ENCODE measurements at places on chromosomes 1 and 21.

DNA sequence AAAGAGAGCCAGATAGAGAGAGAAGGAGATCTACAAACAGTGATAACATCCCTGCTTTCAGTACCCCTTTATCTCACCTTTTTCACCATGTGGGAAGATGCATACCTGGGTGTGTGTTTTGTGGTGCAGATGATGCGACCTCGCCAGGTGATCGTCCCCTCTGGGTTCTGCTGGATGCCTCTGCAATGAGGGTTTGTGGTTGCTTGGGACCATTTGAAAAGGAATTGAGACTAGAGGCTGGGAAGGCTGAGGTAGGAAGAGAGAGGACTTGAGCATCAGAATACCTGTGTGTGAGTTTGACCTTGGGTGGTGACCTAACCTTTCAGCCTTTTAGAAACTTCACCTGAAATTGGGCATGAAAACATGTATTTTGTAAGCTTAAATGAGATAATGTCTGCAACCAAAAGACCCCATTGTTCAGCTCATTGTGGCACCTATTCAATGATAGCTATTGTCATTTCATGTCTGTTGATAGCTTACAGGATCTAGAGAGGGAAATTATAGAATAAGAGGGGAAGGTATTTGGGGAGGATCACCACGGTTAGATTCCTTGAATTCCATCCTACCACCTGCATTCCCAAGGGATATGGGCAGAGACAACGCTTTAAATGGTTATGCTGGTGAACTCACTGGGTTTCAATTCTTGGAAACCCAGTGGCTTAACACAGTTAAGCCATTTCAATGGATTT, 125.7 kb downstream of the IGSF21 start:
- no peak for DNase-seq

DNA sequence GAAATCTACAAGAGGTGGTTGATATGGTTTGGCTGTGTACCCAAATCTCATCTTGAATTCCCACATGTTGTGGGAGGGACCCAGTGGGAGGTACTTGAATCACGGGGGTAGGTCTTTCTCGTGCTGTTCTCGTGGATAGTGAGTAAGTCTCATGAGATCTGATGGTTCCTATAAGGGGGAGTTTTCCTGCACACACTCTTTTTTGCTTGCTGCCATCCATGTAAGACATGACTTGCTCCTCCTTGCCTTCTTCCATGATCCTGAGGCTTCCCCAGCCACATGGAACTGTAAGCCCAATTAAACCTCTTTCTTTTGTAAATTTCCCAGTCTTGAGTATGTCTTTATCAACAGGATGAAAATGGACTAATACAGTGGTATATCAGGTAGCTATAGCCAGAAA, 5.2 kb upstream of the VWA5B1 start:
- DNase-seq = no peak

DNA sequence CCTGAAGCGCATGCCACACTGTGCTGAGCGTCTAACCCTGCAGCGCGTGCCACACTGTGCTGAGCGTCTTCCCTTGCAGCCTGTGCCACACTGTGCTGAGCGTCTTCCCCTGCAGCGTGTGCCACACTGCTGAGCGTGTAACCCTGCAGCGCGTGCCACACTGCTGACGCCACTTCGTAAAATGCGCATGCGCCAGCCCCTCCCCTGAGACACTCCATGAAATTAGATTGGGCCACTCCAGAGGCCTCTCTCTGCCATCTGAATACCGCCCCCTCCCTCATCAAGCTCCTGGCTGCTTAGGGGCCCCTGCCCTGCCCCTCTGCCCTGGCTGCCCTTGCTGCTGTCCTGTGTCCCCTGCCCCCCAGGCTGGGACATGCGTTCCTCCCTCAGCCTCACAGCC, 84.8 kb downstream of the POFUT2 start:
- no peak for DNase-seq

DNA sequence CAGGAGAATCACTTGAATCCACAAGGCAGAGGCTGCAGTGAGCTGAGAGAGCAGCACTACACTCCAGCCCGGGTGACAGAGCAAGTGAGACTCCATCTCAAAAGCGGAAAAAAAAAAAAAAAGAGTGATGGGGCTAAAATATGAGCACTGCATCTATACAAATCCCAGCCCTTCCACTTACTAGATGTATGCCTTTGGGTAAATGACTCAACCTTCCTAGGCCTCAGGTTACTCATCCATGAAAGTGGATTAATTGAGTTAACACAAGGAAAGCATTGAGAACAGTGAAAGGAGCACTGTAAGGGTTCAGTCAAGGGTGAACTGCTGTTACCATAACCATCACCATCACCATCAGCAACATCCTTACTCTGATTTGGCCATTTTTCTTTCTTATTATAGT, 226.4 kb upstream of the C8B start:
- DNase-seq = no peak

DNA sequence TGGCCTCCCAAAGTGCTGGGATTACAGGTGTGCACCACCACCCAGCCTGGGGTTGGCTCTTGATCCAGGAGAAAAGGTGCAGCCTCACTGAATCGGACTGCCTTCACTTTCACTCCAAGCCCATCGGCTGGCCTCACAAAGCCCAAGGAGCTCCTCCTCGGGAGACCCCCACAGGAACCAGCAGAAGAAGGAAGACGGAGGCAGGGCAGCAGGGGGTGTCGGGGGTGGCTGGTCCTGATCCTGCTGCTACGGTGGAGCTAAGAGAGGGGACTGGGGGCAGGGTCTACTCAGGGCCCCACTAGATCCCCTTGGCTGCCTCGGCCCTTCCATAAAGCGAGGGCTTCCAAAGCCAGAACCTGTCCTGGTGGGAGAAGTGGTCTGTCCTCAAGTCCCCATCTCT, 93.9 kb downstream of the STUM start:
- DNase-seq = no peak

- DNase-seq = no peak
Observed at GRCh38 chr21:35720208-35720731, 340.1 kb downstream of the SETD4 start.

DNA sequence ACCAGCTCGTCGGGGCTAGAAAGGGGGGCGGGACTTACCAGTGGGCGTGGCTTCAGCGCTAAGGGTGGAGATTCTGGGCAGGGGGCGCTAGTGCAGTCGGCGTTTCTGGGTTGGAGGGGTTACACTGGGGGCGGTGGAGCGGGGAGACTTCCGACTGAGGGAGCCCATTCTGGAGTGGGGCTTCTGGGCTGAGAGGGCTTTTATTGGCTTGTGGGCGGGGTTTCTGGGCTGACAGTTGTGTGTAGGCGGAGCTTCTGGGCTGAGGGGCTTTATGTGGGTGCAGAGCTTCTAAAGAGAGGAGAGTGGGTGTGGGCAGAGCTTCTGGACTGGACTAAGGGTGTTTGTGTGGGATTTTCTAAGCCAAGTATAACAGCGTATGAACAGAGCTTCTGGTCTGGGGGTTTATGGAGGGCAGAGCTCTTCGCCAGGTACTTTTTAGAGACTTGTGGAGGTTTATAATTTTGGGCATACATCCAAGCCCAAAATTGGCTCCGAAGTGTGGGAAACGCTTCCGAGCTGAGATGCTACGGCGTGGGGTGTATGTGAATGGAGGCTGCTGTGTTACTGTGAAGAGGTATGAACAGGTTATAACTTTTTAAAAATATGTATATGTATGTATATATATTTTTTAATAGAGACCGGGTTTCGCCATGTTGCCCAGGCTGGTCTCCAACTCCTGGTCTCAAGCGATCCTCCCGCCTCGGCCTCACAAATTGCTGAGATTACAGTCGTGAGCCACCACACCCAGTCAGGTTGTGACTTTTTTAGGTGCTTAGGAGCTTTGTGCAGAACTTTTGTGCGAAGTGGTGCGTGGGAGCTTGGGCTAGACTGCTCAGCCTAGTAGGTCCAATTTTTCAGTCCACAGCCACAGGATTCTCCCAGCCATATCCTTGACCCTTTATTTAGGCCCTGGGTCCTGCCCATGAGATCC, 825 bp downstream of the TMEM39B start:
- peak; percentile 87 for DNase-seq

DNA sequence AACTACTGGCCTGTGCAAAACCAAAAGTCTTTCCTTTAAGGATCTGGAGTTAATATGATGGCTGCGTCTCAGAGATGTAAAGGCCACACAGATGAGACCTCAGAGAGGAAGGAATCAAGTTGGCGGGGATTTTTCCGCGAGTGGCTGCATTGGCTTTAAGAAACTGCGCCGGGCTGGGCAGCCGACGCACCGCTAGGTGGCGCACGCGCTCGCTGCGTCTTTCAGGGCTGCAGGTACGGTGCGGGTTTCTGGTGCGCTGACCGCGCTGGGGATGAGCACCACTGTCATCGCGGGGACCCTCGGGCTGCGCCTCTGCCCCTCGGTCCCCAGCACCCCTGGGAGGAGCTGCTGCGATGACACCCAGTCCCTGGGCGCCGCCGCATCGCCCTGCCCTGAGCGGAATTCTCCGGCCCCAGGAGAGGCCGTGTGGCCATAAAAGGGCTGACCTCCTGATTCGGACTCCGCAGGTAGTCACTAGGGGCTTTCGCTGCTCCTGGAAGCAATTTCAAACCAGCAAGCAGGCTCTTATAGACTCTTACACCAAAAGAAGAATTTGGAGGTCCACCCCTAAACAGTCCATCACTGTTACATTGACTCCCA, 241.0 kb downstream of the KCNJ6 start:
- peak; percentile 75 for DNase-seq

DNA sequence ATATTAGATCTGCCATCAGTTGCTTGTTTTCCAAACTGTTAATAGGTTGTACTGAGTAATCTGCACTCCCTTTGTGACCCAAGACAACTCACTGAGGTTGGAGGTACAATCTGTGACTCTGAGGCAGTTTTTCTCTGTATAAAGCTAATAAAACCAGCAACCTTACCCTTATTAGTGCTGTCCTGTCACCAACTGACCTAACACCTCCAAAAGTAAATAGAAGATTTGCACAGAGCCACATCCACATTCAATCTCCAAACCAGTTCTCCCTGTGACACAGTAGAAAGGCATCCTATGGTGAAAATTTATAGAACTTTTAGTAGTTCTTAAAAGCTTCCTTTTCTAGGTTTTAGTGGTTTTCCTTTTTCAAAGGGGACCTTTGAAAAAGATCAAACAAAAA, 140.4 kb upstream of the ADGRL2 start:
- no peak for DNase-seq

DNA sequence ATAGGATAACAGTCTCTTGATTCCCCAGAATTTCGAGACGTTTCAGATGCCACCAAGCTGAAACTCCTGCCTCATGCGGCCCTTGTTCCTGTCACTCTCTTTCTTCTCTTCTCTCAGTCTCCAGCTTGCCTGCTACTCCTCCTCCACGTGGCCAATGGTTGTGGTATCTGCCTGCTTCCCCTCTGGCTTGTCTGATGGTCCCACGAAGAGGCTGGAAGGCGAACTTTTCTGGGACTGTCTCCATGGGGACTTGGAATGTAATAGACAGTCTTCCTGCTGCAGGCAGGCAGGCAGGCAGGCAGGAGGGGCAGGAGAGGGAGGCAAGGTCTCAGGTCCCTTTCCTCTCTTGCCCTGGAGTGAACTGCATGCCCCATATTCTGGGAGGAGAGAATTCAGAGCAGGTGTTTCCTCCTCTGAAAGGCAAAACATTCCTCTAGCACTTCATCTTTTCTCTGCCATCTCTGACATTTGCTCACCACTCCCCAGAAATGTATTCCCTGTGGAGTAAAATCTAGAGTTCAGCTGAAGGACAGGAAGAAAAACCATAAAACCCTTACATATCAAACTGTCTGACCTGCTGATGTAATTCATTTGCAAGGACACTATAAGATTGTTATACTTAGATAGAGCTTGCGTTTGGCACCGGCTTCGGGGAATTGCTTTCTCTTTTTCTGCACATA, 64.1 kb upstream of the GNG12 start:
- DNase-seq = no peak

- DNase-seq = no peak
Observed at GRCh38 chr1:86489242-86489878, 20.6 kb downstream of the CLCA1 start.

GRCh38 chr1:64537942-64538341, 68.0 kb downstream of the CACHD1 start:
- DNase-seq = peak; percentile 16

DNA sequence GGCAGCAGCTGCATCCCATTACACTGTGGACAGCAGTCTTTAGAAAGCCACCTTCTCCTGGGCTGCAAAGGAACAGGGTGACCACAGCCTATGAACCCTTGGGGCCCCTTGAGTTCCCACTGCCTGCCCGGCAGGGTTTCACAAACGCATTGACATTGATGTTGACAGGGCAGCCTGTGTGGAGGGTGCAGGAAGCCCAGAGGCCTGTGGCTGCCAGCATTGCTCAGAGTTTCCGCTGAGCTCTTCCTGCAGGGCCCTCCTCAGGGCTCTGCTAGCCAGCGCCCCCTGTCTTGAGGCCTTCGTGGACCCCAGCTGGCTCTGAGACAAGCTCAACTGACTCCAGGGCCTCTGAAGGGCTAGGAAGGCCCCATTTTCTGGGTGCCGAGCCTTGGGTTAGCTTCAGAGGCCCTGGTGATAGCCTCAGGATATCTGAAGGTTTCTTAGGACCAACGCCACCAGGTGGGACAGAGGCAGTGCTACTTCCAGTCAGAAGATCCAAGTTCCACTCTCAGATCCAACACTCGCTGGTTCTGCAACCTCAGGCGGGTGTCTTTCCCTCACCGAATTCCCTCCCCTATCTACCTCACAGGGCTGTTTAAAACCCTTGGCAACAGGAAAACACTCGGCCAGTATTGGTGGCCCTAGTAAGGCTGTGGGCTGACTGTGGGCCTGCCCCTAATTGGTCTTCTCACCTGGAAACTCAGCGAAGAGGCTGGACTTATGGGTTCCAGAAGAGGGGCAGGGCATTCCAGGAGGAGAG, 27.2 kb upstream of the EPS8L3 start:
- no peak for DNase-seq

- DNase-seq = no peak
Observed at GRCh38 chr1:41524676-41525675, 40.5 kb upstream of the EDN2 start.

DNA sequence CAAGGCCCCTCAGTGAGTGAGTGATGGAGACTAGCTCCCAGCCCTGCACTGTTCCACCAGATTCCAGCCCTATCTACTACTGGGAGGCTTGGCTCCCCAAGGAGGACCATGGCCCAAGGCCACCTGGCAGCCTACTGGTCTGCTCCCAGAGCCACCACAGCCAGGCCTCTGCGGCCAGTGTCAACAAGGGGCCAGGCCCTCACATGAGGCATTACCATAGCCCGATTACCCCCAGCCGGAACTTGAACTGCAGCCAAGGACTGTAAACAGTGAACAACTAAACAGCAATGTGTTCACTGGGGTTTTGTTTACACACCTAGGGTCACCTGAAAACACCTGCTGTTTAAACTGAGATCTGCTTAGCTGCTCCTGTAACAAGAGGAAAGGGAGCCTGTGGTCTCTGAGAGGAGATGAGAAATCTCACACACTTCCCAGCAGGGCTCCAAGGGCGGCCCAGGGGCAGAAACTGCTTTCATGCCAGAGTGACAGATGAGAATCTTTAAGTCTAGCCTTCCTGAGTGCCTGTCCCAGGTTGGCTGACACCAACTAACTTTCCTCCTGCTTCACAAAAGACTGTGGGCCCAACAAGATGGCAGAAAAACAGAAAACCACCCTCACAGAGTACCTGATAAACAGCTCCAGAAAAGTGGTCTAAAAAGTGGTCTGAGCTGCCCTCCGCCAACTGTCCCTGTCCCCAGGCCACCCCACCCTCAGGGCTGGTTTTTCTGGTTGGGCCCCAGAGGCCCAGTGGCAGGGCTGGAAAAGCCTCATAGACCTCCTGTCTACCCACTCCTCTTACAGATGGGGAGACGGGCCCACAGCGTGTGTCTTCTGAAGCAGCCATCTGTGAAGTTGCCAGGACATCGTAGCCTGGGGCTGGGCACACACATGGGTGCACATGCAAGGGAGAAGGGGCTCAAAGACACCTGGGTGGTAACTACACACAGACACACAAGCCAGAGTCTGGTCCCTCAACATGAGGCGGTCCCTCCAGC, 28.8 kb downstream of the MEF2D start:
- peak; percentile 96 for DNase-seq

GRCh38 chr1:184686540-184686939, 68.1 kb downstream of the EDEM3 start:
- DNase-seq = no peak

GRCh38 chr1:50779801-50780200, 180.3 kb downstream of the FAF1 start:
- DNase-seq = no peak

All from NCI-H1417 (cell line).